ENCODE measurements at places on chromosomes 7 and 10. TPM values are rescaled to one million over a fixed set of nuclear protein-coding genes. Genes with fewer than 3 reads are reported as not detected.

The FAM107B gene
- 422 TPM for total RNA-seq

The PODXL gene
- 2.1 TPM for total RNA-seq

The OR2A5 gene
- not detected for total RNA-seq

The TAS2R38 gene
- total RNA-seq, result not detected

The FAM13C gene
- total RNA-seq, result not detected

The GRM8 gene
- not detected for total RNA-seq

The LIPN gene
- total RNA-seq, result not detected

The SSC4D gene
- total RNA-seq, result not detected

The UCMA gene
- not detected for total RNA-seq

The GDF10 gene
- not detected for total RNA-seq

The SPDYE5 gene
- total RNA-seq, result not detected

The PTPRE gene
- 8.3 TPM for total RNA-seq

The GPR141 gene
- not detected for total RNA-seq

- DNase-seq, result no peak
These were observed 95.8 kb downstream of the CHST15 start for GRCh38 chr10:123997486-123998196.

GRCh38 chr10:59852670-59853069 lies 53.7 kb downstream of the CCDC6 start:
- DNase-seq, result no peak

GRCh38 chr7:52501696-52502095 lies 533.7 kb upstream of the POM121L12 start:
- no peak for DNase-seq

GRCh38 chr10:92010047-92010735 lies 86.6 kb downstream of the BTAF1 start:
- DNase-seq, result no peak

GRCh38 chr7:101582971-101583370 lies 46.1 kb downstream of the MYL10 start:
- DNase-seq, result no peak

- no peak for DNase-seq
These were observed at the start of gene GRM3 for GRCh38 chr7:86643561-86644281. GRM3 (plus strand) TSS chr7:86643909; CDS start chr7:86765146, 121,237 bp downstream.

- DNase-seq, result no peak
These were observed 277.1 kb upstream of the ZNF32 start for GRCh38 chr10:43925793-43926192.

- DNase-seq, result no peak
These were observed 111.3 kb downstream of the PTPN20 start for GRCh38 chr10:47022311-47023131.

DNA sequence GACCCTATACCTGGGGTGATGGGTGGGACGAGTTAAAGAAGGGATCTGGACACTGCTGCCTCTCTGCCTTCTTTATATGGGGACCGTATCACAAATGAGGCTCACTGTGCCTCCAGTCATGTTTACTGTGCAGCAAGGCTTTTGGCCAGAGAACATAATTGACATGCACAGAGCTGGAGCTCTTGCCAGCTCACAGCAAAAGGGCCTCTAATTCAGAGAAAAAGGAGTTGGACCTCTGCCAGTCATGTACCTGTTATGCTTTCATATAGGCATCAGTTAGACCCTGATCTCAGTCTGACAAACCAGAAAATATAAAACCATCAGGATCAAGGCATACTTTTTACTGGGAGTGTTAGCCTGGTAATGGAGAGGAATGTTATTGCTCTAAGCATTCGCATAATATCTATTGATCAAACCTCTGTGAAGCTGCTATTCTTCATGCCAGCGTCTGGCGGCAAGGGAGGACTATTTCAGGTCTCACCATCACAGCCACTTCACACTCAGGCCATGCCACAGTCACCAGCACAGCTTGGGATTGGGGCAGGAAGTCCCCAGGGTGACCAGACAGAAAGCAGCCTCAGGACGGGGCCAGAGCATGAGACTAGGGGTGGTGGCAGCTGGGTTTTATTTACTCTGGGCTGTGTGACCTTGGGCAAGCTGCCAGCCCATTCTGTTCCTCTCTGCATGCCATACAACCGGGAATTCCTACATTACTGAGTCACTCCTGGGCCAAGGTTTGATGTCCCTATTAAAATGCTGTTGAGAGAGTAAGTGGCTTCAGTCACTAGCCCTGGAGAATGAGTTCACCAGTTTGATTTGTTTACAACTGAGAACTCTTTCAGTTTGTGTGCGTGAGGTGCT lies 90.1 kb downstream of the NPSR1 start:
- DNase-seq, result no peak

- no peak for DNase-seq
These were observed 40.9 kb downstream of the FAM204A start for GRCh38 chr10:118301211-118301610.

- DNase-seq, result no peak
These were observed 8.5 kb upstream of the SFR1 start for GRCh38 chr10:104113376-104113956.

- no peak for DNase-seq
These were observed 300.0 kb downstream of the PLXNA4 start for GRCh38 chr7:132276234-132276630.

DNA sequence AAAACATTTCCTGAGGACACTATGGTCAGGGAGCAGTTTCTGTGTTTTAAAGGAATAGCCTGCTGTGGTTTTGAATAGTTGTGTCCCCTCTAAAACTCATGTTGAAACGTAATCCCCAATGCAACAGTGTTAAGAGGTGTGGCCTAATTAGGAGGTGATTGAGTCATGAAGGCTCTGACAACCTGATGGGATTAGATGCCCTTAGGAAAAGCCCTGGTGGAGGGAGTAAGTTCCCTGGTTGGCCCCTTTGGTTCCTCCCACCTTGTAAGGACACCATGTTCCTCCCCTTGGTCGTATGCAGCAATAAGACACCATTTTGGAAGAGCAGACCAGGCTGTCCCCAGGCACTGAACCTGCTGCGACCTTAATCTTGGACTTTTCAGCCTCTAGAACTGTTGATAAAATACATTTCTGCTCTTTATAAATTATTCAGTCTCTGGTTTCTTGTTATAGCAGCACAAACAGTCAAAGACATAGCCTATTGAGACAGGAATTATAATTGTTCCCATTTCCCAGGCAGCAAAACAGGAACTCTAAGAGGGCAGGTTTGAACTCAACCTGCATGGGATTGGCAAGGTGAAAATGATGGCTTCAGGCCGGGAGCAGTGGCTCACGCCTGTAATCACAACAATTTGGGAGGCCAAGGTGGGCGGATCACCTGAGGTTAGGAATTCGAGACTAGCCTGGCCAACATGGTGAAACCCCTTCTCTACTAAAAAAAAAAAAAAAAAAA lies 20.5 kb upstream of the TNS3 start:
- no peak for DNase-seq

DNA sequence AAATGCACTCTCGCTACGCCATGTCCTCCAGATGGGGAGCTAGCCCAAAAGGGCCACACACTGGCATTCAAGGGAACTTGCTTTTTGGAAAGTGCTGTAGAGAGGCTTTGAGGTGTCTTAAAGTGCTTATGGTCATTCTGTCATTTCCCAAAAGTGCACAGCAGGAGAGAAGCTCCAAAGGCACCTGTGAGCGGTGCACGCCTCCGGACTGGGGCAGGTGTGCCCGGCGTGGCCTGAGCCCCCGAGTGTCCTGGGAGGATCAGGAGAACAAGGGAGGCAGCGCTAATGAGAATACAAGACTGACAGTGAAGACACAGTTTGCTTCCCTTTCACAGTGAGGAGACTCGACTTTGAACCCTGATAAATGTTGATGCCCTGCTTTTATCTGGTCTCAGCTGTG lies 419.0 kb upstream of the MKI67 start:
- no peak for DNase-seq

DNA sequence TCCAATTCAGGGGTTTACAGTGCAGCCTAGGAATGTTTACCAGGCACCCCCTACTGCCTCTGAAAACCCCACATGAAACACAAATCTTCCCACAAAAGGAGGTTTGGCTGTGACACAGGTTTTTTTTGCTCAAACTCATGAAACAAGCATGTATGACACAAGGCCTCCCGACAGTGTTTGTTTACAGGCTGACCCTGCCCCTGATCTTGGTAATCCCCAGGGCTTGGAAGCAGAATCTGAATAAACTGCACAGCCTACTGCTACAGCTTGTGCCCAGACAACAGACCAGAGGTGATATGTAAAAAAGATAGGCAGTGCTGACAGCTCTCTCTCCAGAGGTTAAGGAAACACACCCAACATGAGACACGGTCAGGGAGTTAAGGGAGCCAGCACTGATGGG lies 184.2 kb downstream of the KMT2E start:
- DNase-seq, result no peak

DNA sequence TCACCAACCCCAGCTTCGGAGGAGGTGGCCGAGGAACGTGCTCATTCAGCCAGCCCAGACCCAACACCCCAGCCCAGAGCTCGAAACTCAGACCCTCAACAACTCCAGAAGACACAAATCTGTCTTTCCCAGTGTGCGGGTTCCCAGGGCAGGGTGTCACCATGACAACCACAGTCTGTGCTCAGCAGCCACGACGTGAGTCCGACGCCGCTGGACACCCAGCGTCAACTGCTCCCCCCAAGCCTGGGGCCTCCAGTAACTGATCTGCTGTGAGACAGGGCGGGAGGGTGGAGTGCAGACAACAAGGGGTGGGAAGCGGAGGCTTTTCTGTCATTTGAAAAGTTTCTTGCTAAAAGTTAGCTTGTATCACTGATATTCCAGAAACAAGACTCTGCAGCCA lies 167.2 kb downstream of the MAD1L1 start:
- DNase-seq, result no peak

DNA sequence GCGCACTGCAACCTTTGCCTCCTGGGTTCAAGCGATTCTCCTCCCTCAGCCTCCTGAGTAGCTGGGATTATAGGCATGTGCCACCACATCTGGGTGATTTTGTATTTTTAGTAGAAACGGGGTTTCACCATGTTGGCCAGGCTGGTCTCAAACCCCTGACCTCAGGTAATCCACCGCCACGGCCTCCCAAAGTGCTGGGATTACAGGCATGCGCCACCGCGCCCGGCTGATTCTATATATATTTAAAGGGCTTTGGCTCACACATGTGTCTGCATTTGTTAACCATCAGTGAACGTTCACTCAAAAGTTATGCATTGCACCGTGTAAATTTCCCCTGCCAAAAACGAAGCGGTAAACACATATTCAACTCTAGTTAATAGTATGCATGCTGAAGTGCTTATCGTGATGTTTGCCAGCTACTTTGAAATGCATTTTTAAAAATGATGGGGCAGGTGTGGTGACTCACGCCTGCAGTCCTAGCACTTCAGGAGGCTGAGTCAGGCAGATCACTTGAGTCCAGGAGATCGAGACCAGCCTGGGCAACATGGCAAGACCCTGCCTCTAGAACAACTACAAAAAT lies 17.7 kb upstream of the WIPI2 start:
- no peak for DNase-seq

DNA sequence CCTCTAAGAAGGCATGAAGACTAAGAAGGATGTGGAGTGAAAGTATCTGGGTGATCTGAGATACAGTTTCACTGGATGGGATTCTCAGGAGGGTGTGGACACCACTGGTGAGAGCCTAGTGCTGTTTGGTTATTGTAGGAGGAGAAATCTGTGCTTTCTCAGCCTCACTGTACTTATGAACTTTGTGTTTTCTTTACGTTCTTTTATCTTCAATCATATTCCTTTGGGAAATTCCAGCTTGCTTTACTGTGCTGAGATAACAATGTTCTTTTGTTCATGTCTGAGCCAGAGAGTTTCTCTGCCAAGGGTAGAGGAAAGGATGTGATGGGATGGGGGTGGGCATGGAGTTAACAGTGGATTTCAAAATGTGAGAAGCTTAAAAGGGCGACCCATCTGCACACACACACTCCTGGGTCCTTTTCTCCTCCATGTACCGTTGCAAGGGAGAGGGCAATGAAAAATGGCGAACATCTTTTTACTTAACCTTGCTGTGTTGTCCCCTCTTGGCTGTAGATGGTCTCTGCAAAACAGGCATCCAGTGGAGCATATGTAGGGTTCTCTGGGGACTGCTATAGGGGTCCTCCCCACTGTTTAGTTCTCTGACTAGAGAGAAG lies 25.0 kb upstream of the TAX1BP1 start:
- no peak for DNase-seq

GRCh38 chr7:135682191-135682590 lies 19.9 kb downstream of the STMP1 start:
- no peak for DNase-seq

- DNase-seq, result no peak
These were observed 1.0 kb downstream of the BCL7B start for GRCh38 chr7:73556208-73557107.

DNA sequence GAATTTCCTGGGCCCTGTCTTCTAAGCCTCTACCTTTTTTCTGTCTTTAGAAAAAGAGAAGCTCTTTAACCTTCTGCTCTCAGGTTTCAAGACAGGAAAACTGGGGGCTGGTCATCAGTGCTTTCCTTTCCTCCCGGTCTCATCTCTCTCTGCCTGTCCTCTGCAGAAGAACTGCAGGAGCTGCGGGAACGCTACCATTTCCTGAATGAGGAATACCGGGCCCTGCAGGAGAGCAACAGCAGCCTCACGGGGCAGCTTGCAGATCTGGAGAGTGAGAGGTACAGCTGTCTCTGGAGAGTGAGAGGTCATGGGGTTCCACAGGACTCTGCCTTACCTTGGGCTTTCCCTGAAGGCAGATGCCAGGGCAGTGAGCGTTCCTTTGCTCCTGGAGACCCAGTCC lies 12.7 kb downstream of the CCDC136 start:
- DNase-seq, result no peak
